ENCODE measurements at places on chromosomes 3 and 15.
A peak's percentile ranks its signal among the peaks of the same experiment; 100 is the strongest.

DNA sequence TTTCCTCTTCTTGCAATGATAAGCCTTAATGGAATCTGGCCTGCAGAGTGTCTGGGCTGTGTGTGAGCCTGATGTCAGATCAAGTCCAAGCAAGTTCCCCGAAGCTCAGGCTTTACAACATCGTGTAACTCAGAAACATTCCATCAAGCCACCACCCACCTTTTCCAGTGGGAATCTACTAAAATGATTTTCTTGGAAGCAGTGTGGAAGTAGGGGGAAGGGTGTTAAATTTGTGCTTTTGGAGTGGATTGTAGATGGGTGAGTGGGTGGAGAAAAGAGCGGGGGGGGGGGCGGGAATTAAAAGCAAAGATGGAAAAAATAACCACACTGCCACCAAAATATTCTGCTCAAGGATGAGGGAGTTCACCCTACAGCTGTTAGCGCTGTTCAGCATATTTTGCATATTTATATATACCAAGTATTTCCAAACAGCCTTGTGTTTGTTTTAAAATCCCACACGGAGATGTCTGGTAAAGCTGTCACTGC lies 53.6 kb downstream of the VGLL3 start:
- DNase-seq, result peak; percentile 88

GRCh38 chr3:127859730-127860129 lies 37.4 kb upstream of the MGLL start:
- no peak for DNase-seq

- peak; percentile 57 for DNase-seq
These were observed 3.4 kb downstream of the IGF1R start for GRCh38 chr15:98651581-98652220.

DNA sequence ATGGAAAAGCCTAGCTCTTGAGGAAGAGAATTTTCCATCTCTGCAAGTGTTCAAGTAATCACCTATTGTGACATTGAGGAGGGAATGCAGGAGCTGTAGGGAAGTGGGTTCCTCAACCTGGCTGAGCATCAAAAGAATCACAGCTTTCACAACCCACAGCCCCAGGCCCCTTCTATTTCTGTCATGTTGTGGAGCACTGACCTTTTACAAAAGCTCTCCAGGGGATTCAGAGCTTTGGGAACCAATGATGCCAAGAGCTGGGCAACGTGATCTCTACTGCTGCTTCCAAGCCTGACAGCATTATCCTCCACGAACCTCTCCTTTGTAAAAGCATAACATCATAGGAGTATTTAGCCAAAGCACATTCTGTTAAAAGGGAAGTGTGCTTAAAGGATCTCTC lies 231.1 kb downstream of the ADAMTS9 start:
- no peak for DNase-seq

- peak; percentile 25 for DNase-seq
These were observed 91.1 kb upstream of the KLF13 start for GRCh38 chr15:31235311-31236183.
